ENCODE measurements at places on chromosomes 2 and 18.

DNA sequence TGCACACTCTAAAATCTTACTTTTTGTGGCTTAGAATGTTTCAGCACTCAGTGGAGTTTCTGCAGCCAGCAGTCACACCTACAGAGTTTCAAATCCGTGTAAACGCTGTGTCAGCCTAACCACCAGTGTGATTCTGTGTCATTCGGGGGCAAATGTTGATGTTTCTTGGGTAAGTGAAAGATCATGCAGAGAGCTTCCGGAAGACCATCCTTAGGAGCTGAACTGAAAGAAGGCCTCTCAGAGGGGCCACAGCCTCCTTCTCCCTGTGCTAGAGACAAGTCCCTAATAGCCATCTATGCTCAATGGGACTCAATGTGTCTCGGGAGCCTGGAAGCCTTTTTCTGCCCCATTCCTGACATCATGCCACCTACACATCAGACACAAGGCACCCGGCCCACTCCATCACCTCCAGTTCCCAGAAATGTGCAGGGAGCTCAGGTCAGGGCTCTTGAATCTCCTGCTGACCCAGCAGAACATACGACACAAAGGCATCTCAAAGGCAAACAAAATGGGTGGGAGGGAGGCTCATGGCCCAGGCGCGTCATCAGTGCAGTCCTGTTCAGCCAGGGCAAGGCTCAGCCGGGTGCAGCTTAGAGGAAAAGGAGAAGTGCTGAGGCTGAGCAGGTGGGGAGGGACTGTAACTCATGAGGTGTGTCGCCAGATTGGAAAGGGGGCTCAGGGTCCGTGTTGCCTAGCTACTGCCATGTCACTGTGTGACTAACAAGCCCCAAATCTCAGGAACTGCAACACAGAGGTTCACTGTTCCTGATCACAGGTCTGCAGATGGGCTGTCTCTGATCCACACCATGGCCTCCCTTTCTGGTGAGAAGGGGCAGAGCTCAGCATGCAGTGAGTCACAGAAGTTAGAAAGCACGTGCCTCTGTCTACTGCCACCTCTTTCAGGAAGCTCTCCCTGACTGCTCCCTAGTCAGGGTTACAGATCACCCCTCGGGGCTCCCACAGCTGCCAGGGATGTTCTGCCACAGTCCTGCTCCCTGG, 82.0 kb downstream of the SMAD7 start:
- DNase-seq, result peak; percentile 98

DNA sequence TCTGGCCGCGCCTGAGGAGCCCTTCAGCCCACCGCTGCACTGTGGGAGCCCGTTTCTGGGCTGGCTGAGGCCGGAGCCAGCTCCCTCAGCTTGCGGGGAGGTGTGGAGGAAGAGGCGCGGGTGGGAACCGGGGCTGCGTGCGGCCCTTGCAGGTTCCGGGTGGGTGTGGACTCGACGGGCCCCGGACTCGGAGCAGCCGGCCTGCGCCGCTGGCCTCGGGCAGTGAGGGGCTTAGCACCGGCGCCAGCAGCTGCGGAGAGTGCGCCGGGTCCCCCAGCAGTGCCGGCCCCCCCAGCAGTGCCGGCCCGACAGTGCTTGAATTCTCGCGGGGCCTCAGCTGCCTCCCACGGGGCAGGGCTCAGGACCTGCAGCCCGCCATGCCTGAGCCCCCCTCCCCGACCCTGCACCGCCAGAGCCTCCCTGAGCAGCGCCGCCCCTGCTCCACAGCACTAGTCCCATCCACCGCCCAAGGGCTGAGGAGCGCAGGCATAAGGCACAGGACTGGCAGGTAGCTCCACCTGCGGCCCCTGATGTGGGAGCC, 534.2 kb downstream of the ZNF804A start:
- DNase-seq, result no peak

DNA sequence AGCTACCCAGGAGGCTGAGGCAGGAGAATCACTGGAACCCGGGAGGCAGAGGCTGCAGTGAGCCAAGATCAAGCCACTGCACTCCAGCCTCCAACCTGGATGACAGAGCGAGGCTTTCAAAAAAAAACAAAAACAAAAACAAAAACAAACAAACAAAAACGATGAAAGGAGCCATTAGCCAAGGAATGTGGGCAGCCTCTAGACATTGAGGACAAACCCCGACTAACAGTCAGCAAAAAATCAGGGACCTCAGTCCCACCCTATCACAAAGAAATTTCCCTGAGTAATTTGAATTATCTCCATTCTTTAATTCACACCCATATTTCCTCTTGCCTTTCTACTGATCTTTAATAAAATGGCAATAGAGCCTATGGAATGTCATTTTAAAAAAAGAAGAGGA, 75.8 kb downstream of the MBD2 start:
- DNase-seq, result no peak

DNA sequence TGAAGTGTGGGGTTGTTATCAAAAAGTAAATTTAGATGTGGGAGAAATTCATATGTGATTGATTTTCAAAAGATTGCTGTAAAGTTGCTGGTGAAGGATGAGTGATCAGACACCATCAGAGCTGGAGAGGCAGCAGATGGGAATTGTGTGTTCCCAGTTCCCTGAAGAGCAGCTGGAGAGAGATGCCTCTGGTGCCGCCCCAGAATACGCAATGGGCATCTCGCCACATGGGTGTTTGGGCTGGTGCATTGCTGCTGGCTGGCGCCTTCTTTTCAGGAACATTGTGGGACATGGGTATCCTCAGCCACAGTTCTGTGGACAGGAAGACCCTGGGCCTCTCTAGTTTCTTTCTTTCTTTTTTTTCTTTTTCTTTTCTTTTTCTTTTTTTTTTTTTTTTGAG, 11.9 kb downstream of the ATG4B start:
- DNase-seq, result no peak

DNA sequence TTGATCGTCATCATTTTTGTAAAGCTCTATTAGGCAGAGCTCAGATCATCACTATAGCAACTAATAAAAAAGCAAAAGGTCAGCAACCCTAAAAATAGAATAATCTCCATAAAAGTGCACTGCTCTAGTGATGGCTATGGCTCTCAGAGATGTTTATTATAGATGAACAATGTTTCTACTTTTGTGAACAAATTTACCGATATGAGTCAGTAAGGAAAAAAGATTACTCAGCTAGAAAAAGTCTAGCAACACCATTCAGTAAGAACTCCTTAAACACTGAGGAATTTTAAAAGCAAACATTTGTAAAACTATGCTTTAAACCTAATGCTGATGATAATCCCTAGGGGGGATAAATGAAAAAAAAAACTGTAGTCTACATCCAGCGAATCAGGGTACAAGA, 69.6 kb downstream of the ACVR1C start:
- DNase-seq, result no peak

- no peak for DNase-seq
These were observed 95.3 kb upstream of the RMDN2 start for GRCh38 chr2:37829616-37830395.

GRCh38 chr18:80037869-80038630, 3.8 kb downstream of the RBFA start:
- no peak for DNase-seq

DNA sequence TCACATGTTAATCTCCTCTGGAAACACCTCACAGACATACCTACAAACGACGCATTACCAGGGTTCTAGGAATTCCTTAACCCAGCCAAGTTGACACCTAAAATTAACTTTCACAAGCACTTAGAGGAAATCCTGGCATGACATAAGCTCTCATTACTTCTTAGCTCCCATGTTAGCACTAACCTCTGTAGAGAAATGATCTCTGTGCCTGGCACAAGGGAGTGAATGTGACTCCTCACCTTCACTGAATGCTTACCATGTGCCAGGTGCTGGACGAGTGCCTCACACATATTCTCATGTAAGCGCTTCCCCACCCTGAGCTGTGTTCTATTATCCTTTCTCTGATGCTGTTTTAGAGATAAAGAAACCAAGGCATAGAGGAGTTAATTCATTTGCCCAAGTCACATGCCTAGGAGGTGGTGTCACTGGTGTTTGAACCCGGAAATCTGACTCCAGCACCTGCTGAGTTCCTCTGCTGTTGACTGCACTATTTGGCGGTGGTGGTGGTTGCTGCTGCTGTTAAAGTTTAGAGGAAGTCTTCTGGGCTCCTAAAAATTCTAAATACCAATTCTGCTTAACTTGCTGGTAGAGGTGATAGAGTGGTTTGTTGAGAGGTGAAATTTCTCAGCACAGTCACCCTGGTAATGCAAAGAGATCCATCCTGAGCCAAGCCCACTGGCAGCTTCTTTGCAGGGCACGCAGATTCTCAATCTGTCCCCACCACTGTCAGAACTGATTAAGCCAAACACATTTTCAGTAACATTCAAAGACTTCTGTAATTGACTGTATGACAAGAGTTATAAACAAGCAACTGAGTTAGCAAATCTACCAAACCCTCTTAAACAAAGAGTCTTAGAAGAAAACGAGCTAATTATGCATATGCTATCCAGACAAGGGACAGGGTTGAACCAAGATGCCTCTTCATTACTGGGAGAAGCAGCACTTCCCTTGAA, 200.3 kb downstream of the CMPK2 start:
- no peak for DNase-seq

DNA sequence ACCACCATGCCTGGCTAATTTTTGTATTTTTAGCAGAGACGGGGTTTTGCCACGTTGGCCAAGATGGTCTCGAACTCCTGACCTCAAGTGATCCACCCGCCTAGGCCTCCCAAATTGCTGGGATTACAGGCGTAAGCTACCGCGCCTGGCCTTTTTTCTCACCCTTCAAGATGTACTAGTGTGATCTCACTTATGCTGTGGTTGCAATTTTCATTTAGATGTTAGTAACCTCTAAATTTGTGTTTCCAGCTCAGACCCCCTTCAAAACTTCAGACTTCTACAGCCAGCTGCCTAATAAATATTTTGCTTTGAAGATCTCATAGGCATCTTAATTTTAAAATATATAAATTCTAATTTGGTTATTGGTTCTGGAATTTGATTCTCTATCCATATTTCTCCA, 8.0 kb downstream of the SLC38A11 start:
- no peak for DNase-seq

GRCh38 chr2:28142386-28142785, 250.3 kb upstream of the FOSL2 start:
- DNase-seq, result no peak

GRCh38 chr2:168490946-168491605, 35.0 kb downstream of the CERS6 start:
- DNase-seq, result peak; percentile 43

DNA sequence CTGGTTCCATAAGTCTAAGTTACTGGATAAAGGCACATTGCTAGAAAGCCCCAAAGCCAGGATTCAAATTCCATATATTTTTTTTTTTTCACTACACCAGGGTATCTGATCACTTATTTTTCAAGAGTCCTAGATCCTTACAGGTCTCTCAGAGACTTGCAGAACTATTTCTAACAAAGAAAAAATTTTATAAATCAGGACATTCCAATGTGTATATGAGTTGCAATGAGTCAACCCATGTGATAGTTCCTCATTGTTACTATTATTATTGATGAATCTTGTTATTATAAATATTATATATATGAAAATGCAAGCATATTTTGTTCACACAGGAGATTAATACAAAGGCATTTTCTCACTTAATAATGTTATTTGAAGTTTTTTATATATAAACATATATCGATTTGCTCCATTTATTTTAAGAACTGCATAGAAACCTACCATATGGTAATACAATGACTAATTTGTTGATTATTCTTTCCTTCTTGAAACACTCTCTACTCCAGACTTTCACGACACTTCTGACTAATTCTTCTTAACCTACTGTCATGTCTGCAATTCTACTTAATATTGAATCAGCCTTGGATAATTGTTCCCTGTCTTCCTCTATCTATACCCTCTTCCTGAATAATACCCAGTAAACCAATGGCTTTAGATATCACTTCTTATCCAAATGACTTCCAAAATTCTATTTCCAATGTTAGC, 968.4 kb upstream of the NRXN1 start:
- DNase-seq, result no peak

- DNase-seq, result no peak
These were observed 299.6 kb downstream of the AGPS start for GRCh38 chr2:177692042-177692782.

DNA sequence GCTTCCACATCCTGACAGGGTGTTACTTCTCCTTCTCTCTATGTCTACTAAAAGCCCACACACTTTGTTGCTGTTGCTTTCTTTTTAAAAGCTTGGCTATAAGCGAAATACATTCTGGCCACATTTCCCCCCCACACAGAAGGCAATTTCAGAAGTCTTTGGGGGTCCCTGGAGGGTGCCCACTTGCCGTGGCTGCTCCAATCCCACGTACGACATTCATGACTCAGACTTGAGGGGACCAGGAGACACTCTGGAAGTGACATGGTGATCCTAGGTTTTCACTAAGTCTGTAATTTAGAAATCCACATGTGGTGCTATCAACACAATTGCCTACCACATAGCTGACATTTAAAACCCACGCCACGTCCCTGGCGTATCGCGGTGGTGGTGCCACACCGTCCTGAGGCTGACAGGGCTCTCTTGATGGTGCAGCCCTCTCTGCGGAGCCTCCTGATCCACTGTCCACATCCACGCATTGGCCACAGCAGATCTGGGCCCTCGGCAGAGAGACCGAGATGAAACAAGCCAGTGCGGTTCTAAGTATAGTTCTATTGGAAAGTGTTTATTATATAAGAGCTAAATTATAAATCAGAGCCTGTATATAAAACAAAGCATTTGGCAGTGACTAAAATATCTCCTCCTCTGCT, 42.4 kb downstream of the CYP27C1 start:
- peak; percentile 11 for DNase-seq

- no peak for DNase-seq
These were observed 46.2 kb downstream of the PUM2 start for GRCh38 chr2:20304411-20304810.

DNA sequence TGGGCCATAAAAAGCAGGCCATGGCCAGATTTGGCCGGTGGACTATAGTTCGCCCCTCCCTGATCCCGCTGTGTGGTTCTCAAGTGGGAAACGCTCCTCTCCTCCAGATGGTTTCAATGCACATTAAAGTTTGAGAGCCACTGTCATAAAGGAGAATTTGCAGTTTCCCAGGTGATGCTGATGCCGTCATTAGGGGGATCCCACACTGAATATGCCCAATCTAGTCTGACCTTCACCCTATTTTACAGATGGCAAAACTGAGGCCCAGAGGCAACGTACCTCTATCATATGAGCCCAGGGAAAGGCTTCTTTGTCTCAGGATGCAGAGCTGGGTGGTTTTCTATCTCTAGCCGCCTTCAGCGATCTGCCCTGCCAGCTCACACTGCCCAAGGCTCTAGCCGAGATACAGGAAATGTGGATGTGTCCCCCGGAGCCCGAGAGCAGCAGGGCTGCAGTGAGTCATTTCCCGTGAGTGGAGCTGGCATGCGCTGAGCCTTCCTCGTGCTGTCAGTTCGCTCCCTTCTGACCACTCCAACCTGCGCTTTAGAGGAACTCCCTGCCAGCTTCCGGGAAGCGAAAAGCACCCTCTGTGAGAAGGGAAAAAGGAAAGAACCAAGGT, 116.2 kb downstream of the SMAD7 start:
- DNase-seq, result peak; percentile 98

DNA sequence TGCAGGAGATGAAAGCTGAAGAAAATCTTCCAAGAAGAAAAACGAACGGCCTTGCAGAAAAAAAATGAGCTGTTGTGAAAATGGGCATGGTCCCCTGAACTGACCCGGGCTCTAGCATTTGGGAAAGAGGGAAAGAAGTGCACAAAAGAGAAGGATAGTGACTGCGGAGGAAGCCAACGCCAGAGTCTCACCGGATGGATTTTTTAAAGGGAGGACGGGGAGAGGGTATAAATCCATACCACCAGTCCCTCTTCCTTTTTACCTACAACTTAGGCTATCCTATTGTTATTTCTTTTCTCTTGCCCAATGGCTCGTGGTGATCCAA, 601 bp downstream of the WDR35 start:
- DNase-seq, result no peak
